ENCODE measurements at places on chromosomes 16 and 17.

- DNase-seq, result no peak
Measured at GRCh38 chr16:5058476-5058875, 7.3 kb downstream of the C16orf89 start.

- no peak for DNase-seq
Measured at GRCh38 chr17:80596760-80597608, 52.3 kb downstream of the RPTOR start.

DNA sequence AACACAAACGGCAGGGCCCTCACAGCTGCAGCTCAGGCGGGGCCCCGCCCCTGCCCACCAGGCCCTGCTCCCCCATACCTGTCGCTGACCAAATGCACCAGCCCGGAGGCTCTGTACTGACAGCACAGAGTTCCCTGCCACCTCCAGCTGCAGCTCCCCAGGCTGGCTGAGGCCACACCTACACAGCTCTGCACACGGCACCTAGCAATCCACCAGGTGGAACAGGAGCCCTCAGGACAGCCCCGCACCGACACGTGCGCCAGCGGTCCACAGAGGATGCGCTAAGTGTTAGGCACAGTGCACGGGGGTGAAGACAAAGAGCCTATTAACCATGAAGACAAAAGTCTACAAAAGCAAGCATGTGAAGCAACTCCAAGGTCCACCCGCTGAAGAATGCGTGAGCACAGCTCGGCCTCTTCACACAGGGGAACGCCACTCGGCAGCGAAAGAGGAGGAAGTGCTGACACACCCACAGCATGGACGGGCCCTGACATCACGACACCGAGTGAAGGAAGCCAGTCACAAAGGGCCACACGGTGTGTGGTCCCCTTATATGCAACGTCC lies 5.4 kb downstream of the ZCCHC14 start:
- DNase-seq, result no peak

- no peak for DNase-seq
Measured at GRCh38 chr16:1325673-1326371, 7.6 kb upstream of the BAIAP3 start.

DNA sequence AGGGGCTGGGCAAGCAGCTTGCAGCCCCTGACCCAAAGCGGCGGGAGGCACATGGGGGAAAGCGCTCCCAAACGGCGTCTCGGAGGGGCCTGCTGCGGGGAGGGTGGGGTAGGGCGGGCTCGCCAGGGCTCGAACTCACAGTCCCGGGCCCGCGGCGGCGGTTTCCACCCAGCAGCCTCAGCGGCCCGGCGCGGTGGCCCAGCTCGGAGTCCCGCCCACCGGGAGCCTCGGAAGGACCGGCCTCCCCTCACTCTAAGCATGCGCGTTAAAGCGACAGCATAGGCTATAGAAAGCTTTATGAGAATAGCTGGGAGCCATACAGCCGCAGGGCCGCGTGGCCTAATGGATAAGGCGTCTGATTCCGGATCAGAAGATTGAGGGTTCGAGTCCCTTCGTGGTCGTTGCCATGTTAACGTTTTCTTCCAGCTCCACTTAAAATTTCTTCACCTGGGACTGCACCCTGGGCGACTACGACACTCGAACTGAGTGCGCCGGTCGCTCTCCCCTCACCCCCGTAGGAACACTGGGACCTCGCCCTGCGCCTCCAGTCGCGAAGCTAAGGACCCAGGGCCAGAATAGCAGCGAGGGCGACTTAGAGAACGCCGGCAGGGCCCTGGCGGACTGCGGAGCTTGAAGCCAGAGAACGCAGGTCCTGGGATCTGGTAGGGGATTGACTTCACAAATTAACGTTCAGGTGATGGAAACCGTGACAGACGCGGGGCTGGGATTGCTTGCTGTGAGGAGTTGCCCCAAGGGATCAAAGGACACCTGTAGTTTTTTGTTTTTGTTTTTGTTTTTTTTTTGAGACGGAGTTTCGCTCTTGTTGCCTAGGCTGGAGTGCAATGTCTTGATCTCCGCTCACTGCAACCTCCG lies 15.8 kb downstream of the ZNF213 start:
- peak; percentile 97 for DNase-seq

DNA sequence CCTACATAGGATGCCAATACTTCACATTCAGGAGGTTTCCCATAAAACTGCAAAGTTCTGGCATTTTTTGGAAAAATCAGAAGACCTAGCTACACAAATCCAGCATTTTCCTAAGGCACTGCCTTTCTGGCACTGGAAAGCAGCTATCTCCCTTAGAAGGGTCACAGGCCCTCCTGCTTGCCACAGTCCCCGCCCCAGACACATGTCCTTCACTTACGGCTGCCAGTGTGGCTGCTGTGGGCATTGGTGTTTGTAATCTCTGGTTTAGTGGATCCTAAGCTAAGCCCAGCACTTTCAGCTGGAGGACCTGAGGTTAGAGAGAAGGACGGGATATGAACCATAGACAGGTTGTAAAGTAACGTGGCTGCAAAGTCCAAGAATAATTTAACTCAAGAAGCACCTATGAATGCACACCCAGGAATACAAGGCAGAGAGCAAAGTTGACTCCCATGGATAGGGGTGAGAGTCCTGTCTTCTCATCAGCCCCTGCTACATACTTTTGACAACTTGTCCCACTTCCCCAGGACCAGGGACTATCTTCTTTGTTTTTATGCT lies 100.0 kb downstream of the XYLT1 start:
- no peak for DNase-seq

- DNase-seq, result no peak
Measured at GRCh38 chr16:1095450-1096168, 435 bp downstream of the C1QTNF8 start.
